Fibroblast of villous mesenchyme (primary cell): ENCODE measurements at places on chromosomes 1 and 21.
A peak's percentile ranks its signal among the peaks of the same experiment; 100 is the strongest.

DNA sequence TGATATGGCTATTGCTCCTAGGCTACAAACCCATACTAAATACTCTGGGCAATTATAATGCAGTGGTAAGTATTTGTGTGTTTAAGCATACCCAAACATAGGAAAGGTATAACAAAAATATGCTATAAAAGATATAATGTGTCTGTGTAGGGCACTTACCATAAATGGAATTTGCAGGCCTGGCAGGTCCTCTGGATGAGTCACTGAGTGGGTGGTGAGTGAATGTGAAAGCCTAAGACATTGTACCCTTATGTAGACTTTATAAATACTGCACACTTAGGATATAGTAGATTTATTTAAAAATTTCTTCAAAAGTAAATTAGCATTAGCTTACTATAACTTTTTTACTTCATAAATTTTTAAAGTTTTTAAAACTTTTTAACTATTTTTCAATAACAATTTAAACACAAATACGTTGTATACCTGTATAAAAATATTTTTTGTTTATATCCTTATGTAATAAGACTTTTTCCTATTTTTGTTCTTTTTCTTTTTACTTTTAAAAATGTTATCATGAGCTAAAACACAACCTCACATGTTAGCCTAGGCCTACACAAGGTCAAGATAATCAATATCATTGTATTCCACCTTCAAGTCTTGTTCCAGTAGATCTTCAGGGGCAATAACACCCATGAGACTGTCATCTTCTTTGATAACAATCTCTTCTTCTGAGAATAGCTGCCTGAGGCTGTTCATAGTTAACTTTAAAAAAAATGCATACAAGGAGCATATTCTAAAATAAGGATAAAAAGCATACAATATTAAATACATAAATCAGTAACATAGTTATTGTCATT, 306.3 kb upstream of the RGS18 start:
- no peak for DNase-seq

DNA sequence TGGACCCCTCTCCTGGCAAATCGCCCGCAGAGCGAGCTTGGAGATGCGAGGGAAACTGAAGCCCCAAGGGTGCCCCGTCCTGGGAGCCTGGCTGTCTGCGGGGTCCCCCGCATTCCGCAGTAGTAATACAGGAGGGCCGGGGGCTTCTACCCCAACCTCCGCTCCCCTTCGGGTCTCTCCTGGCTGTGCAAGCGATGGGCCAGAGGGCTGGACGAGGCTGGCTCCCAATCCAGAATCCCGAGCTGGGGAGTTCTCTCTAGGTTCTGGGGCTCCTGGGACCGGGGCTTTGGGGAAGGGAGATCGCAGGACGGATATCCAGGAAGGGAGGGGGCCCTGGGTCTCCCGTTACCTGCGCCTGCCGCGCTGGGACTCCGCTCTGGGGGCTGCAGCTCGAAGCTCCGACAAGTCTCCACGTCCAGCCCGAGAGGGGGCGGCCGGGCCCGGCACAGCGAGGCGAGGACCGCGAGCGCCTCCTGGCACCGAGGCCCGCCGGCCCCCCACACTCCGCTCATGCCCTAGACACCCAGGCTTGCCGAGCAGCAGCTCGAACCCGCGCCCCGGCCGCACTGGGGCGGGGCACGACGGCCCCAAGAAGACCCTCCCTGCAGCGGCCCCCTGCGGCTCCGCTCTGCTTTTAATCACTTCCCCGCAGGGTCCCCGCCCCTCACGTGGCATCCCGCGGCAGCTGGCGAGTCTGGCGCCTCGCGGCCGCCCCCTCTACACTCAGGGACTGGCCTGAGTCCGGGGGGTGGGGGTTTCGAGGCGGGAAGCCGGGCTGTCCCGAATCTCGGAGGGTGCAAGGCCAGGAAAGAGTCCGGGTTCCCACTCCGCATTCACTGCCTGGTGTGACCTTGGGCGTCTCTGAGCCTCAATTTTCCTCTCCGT, at the start of gene SYT6:
Gene SYT6 (minus strand): TSS at position 609 of the 885 bp plus-strand sequence. CDS start 97 bp downstream, at position 512.
- DNase-seq, result no peak

- peak; percentile 68 for DNase-seq
Measured at GRCh38 chr1:40258445-40258769, 371 bp downstream of the ZMPSTE24 start.

- DNase-seq, result peak; percentile 6
Measured at GRCh38 chr1:56229186-56229585, 350.2 kb downstream of the PLPP3 start.

GRCh38 chr1:41108696-41109275, 87.3 kb upstream of the SLFNL1 start:
- peak; percentile 35 for DNase-seq

DNA sequence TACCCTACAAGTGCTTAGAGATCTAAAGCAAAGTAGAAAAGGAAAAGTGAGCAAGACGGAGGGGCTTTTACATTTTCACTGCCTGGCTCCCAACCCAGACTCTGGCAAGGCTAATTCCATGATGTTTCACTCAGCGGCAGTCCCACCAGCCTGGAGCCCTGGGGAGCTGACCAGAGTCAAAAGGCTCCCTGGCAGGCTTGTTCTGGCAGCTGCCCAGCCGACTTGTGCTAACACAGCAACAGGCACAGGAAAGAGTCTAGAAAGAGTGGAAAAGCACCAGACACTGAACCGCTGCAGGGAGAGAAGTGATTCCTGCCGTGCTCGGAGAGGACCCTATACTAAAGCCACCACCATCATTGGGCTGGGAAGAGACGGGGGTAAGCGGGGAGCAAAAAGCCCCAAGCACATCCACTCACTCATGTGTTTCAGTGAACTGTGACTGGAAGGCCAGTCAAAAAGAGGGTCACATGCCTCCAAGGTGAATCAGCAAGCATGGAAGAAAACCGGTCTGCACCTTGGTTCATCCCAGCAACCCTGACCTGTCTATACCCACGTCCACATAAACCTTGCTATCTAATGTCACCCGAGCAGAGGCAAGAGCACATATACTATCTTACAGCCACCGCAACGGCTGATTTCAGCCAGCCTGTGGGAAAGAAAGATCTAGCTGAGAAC, 8.0 kb downstream of the SMIM12 start:
- peak; percentile 10 for DNase-seq

GRCh38 chr1:3904843-3905185, 4.7 kb upstream of the C1orf174 start:
- no peak for DNase-seq

DNA sequence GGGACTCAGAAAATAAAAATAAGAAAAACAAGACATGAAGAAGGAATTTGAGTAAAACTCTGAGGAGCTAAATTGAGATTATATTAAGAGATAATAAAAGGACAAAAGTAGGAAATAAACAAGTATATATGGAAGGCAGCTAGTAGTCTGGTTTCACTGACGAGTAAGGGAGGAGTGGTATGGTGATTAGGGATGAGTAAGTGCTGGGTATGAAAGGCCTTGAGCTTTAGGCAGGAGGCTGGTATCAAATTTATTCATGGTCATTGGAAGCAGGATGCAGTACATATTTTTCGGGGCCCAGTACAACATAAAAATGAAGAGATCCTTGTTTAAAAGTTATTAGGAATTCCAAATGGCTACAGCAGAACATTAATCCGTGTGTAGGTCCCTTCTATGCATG, 789.7 kb upstream of the PRMT6 start:
- no peak for DNase-seq

- DNase-seq, result peak; percentile 40
Measured at GRCh38 chr21:14591882-14592281, 45.8 kb upstream of the SAMSN1 start.

DNA sequence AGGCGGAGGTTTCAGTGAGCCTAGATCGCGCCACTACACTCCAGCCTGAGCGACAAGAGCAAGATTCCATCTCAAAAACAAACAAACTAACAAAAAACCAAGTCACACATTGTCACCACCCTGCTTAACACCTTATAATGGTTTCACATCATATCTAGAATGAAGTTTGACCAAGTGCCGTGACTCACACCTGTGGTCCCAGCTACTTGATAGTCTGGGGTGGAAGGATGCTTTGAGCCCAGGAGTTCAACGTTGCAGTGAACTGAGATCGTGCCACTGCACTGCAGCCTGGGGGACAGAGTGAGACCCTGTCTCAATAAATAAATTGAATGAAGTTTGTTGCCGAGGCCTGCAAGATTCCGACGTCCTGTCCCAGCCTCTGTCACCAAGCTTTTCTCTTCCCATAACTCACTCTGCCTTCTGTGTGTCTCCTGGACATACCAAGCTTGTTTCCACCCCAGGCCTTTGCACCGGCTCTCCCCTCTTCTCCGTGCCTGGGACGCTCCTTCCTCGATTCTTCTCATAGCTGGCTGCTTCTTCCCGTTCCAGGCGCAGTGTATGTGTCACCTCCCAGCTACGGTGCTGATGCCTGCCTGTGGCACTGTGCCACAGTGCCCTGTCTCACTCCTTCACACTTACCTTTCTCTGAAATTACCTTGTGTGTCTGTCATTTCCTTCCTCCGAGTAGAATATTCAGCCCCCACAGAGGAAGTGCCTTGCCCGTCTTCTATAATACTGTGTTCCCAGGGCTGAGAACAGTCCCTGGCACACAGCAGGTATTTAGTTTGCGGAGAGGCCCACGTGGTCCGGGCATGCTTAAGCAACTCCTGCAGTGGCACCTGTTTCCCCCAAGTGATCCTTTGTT, 3.8 kb upstream of the SELENON start:
- no peak for DNase-seq

GRCh38 chr1:8790987-8791386, 26.5 kb downstream of the RERE start:
- no peak for DNase-seq

GRCh38 chr1:169601096-169601881, 15.0 kb upstream of the F5 start:
- peak; percentile 21 for DNase-seq

DNA sequence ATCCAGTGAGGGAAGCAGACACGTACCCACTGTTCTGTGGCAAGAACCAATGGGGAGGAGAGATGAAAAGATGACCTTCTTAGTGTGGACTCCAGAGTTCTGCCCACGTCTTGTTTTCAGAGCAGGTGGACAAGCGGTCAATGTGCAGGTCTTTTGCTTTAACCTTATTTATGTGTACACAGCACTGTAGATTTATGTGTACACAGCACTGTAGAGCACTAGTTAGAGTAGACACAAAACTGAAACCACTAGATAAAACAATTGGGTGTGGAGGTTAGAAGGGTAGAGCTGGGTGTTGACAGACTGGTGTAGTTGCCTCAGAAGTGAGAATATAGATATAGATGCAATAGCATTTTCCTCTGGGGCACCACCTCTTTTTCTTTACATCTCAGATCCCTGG, 150.0 kb downstream of the MAGI3 start:
- DNase-seq, result no peak

- DNase-seq, result no peak
Measured at GRCh38 chr1:68370101-68370915, 79.4 kb downstream of the RPE65 start.

- peak; percentile 69 for DNase-seq
Measured at GRCh38 chr1:91511386-91511785, 10.7 kb downstream of the CDC7 start.

GRCh38 chr1:245776139-245776538, 621.4 kb downstream of the KIF26B start:
- no peak for DNase-seq

DNA sequence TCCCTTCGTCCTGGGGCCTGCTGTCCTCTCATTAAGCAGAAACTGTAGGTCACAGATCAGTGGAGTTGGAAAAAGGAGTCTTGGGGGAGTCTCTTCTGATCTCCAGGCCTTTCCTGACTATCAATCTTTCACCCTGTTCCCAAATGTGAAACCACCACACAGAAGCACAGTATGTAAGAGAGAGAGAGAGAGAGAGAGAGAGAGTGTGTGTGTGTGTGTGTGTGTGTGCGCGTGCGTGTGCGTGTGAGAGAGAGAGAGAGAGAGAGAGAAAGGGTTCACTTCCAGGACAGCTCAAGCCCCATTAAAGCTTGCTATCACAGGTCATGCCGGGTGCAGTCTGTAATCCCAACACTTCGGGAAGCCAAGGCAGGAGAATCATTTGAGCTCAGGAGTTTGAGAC, 1.5 kb upstream of the TTC24 start:
- DNase-seq, result no peak
